Activated T-helper 1 cell treated with Interleukin-2 at 50 U/mL for 16 hours (primary cell): ENCODE measurements at places on chromosomes 4 and X.

GRCh38 chr4:107896158-107896645, 35.1 kb upstream of the CYP2U1 start:
- DNase-seq, result no peak

- DNase-seq, result no peak
These were observed 23.4 kb upstream of the GLRB start for GRCh38 chr4:157052429-157053040.

GRCh38 chr4:62709618-62710252, 1509.6 kb downstream of the ADGRL3 start:
- DNase-seq, result no peak

DNA sequence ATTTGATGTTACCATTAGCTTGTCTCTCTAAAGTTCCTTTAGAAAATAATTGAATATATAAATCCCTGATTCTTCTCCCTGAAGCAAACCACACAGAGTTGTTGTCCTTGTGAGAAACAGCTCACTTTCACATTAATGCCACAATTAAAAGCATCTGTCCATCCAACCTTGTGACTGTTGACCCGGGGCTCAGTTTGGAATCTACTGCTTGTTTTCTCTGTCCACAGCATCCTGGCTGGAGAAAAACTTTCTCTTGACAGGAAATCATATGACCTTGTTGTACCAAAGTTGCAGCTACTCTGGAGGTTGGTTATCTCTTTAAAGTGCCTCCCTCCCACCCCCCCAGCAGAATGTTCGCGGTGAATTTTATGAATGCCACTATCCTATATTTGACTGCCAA, 3.1 kb downstream of the PRKG2 start:
- DNase-seq, result no peak

- no peak for DNase-seq
These were observed 61.6 kb downstream of the MAD2L1 start for GRCh38 chr4:120005076-120005475.

GRCh38 chrX:2594491-2594890, 93.7 kb upstream of the DHRSX start:
- no peak for DNase-seq

GRCh38 chr4:61408861-61409260, 208.7 kb downstream of the ADGRL3 start:
- no peak for DNase-seq
